ENCODE measurements at places on chromosomes 2 and 18.

DNA sequence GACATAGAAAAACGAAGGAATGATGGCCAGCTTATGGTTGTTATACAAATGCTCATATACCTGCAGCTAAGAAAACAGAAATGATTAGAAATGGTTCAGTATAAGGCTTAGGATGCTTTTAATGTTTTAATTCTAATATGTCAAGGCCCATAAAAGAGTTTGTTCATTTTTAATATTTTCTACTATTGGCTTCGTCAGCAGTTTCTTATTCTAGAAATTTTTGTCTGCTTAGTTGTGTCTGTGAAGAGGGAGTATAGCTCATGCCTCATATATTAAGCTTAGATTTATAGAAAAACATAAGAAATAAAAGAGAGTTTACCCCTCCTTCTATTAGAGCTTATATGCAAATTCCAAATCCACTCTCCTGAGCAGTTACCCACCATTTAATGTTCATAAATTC is 292.6 kb downstream of the SLC8A1 start:
- DNase-seq: no peak

GRCh38 chr2:50772607-50773006 is 259.3 kb downstream of the NRXN1 start:
- DNase-seq: no peak

- no peak for DNase-seq
Observed at GRCh38 chr2:192011196-192011595, 164.3 kb upstream of the CAVIN2 start.

DNA sequence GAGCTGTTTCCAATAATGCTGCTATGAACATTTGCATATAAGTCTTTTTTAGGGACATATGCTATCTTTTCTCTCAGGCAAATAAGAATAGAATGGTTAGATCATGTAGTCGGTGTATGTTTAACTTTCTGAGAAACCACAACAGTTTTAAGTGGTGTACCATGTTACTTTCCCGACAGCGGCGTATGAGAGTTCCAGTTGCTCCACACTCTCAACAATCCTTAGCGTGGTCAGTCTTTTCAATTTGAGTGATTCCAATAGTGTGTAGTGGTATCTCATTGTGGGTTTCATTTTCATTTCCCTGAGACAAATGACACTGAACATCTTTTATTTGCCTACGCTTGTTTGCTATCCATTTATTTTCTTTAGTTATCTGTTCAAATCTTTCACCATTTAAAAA is 149.5 kb downstream of the ACOXL start:
- peak; percentile 55 for DNase-seq

DNA sequence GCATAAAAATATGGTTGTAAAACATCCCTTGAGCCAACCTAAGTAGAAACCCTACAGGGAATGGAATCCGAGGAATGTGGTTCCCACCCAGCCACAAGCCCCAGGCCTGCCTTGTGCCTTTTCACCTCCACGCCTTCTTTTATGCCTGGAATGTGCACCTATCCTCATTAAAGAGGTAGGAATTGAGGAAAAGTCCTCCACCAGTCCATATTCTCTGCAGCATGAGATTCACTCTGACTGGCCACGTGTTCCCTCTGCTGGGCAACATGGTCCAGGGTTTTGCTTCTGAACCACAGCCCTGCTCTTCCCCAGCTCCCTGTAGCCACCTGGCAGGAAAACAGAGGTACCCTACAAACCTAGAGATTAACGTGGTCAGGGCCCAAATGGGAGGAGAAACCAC is 787.9 kb upstream of the RAB6C start:
- no peak for DNase-seq

DNA sequence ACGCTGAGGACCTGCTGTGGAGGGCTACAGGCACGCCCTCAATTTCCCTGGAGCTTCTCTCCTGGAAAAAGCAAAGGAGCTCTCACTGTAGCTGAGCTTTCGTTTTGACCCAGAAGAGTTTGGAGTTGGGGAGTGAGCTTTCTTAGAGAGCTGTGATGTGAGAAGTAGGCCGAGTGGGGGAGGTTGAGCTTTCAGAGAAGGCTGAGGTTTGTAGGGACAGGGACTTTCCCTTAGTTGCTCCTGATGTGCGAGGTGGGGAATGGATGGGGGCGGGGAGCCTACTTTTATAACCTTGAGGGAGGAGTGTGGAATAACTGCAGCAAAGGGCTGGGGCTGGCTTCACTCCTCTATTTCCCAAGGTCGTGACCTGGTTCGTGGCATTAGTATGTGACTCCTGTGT is 47.1 kb downstream of the ZNF532 start:
- no peak for DNase-seq

GRCh38 chr2:241014764-241015163 is 16.3 kb downstream of the SNED1 start:
- no peak for DNase-seq

DNA sequence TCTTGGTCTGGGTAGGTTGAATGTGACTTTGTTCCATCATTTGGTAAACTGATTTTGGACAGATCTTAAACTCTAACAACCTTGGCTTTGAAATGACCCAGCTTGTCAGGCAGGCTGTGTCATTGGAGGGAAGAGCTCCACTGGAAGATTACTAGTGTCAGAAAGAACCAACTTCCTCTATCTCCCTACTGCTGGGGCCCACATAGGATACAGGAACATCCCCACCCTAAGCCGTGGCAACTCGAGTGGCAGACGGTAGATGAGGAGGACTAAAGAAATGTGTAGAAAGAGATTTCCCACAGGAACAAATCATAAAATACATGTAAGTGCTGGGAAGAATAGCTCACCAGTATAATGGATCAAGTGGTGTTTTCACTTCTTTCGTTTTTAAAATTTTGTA is 4.3 kb upstream of the G6PC2 start:
- no peak for DNase-seq

- no peak for DNase-seq
Observed at GRCh38 chr18:77106331-77106730, 26.3 kb downstream of the MBP start.

- no peak for DNase-seq
Observed at GRCh38 chr18:48565105-48565504, 26.3 kb downstream of the CTIF start.

DNA sequence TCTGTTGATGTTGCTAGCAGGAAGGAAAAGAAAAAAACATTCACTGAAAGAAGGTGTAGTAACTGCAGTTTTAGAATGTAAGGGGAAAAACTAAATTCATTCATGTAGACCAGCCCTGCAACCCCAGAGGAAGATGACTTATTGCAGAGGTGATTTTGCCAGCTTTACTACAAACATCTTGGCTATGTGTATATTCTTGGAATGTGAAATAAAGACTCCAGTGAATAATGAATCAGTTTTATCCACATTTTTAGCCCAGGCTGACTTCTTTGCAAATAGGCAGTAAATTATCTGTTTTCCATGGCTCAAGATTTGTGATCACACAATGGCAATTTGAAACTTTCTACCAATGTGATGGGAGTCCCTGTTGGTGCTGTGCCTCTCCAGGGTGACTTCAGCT is 206.1 kb upstream of the SETBP1 start:
- no peak for DNase-seq

GRCh38 chr2:118773826-118774225 is 73.6 kb downstream of the EN1 start:
- DNase-seq: no peak

DNA sequence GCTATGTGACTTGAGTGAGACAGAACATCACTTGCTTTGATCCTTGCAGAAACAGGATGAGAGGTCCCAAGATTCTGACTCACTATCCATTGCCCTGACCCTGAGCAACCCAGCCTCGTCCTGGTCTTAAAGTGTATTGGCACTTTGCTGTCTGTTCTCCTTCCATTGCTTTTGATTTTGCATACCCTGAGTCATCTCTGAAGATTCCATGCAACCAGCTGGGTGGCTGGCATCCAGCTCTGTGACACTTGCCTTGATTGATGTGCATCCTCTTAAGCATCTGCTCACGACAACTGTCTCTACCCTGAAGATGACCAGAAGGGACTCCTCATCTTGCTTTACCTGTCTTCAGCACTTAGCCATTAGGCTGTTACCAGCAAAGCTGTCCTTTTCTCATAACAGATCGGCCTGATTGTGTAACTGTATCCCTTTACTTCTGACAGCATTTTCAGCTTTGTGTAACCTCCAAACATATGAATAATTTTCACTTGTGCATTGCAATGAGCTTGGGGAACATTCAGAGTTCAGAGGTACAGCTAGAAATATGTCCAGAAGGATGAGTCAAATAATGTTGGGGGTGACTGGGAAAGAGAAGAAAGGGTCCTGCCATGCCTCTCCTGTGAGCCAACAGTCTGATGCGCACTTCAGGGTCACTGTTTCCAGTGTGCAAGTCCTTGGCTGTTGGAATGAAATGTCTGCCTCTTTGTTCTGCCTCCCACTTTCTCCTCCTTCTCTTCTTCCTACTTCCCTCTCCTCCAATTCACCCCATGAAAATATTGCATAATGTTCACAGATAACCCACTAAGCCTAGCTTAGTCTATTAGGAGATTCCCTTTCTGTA is 249.7 kb upstream of the OSR1 start:
- no peak for DNase-seq

DNA sequence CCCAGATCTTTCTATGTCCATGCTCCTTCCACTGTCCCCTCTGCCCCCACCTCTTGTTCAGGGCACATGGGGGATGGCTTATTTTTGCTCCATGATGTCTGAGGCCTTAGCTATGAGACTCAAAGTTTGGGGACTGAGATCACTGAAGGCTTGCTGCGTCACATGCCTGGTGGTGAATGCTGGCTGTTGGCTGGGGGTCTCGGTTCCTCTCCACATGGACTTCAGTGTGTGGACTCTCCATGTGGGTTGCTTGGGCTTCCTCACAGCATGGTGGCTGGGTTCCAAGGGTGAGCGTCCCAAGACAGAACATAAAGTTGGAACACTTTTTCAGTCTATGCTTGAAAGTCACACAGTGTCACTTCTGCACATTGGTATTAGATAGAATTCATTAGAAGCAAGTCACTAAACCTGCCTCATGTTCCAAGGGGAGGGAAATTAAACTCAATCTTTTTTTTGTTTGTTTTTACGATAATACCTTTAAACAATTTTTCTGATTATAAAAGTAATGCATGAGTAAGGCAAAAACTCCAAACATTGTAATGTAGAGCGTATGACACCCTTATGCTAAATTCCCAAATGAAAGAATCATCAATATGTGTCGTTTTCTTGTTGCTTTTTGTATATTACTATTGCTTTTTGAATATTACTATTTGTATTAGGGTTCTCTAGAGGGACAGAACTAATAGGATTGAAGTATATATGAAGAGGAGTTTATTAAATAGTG is 111.7 kb downstream of the MYCN start:
- DNase-seq: no peak

GRCh38 chr2:227592694-227593387 is 5.9 kb upstream of the SCYGR2 start:
- no peak for DNase-seq

DNA sequence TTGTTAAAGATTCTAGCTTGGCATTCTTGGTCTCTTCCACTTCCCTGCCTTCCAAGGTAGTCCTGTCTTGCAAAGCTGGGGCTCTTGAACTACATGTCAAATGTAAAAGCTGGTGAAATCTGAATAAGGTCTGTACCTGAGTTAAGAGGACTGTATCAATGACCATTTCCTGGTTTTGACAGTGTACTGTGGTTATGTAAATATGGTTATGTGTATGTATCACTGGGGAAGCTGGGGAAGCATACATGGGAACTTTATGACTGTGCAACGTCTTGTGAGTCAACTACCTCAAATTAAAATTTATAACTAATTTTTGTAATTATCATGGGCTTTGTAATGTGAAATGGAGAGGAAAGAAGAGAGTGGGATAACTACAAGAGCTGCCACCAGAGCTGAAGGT is 81.7 kb downstream of the COL4A4 start:
- no peak for DNase-seq

GRCh38 chr18:52481116-52481515 is 141.1 kb downstream of the DCC start:
- no peak for DNase-seq

- no peak for DNase-seq
Observed at GRCh38 chr18:69734536-69734935, 213.1 kb downstream of the CD226 start.

DNA sequence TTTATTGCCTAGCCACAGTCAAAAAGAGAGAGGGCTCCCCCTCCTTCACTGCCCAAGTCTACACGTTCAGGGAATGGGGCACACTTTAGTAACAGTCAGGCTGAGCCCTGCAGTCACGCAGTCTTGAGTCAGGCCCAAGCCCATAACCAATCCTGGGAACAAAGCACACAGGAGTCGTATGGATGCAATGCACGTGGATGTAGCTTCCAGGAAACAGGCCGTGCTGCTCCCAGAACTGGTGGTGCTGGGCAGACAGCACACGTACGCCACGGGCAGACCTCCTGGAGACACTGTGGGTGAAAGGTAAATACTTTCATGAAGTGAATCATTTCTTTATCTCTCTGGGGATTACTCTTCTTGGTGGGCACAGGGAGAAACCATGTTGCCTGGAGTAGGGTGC is 30.0 kb upstream of the MBP start:
- DNase-seq: no peak

DNA sequence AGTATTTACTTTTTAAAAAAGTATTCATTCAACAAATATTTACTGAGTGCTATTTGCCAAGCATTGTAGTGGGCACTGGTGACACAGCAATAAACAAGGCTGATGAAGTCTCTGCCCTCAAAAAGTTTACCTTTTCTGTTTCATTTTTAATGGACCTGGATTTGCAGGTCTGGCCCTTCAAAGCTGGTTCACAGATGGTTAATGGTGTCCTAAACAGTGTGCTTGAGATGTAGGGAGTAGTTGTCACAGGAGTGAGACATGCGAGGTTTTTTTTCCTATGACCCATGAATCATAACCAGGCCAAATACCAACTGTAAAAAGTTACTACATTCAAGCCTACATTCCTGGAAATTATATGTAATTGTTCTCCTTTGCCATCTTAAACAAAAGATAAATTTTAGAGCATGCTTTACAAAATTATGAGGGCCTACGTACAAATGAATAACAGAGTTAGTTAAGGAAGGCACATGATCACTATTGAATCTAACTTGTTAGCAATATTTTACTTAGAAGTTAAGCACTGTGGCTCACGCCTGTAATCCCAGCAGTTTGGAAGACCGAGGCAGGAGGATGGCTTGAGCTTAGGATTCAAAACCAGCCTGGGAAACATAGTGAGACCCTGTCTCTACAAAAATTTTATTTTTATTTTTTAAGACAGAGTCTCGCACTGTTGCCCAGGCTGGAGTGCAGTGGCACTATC is 223.9 kb downstream of the MBD5 start:
- DNase-seq: no peak
